ENCODE measurements at places on chromosomes 12 and 14. TPM values are rescaled to one million over a fixed set of nuclear protein-coding genes. Genes with fewer than 3 reads are reported as not detected.
A peak's percentile ranks its signal among the peaks of the same experiment; 100 is the strongest.

DNA sequence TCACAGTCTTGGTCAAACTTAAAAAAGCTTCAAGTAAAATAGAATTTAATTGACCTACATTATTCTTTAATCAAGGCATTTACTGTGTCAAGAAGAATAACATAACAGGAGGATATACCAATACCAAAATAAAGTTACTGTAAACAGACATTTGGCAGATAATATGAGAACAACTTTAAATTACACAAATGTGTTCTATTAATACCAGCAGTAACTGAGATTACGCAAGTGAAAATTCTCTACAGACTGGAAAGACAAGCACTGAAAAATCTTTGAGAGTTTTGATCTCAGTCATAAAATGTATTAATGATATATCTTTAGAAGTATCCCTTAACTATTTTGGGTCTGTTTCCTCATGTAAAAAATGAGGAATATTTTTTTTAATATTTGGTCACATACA is 169.2 kb upstream of the SOX5 start:
- DNase-seq = no peak

The CD4 gene
- not detected for total RNA-seq

The RGS6 gene
- not detected for total RNA-seq

The NT5DC3 gene
- total RNA-seq = 5.2 TPM

GRCh38 chr12:75995691-75996090 is 35.9 kb downstream of the PHLDA1 start:
- DNase-seq = no peak

The FSCB gene
- not detected for total RNA-seq

The TCL1B gene
- not detected for total RNA-seq

DNA sequence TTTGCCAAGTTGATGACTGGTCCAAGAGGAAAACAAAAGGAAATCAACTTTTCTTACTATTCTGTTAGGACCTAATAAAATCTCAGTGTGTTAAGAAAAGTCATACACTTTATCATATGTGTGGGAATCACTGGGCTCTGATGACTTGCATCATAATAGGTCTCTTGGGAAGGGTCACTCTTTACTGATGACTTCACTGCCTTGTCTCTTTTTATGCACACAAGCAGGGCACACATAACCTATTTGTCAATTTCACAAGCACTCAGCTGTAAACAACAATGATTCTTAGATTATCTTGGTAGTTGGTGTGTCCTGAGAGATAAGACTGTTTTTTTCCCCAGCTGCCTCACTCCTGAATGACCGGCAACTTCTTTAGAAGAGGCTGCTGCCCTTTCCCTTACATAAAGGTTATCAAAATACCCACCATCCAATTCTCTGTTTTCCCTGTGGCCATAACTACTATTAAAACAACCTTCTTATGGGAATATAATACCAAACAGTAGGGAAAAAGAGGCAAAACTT is 50.9 kb upstream of the INSM2 start:
- DNase-seq = no peak

- no peak for DNase-seq
Observed at GRCh38 chr14:39762576-39763401, 330.6 kb upstream of the FBXO33 start.

- DNase-seq = no peak
Observed at GRCh38 chr12:97216848-97217247, 245.8 kb upstream of the RMST start.

- DNase-seq = peak; percentile 37
Observed at GRCh38 chr14:32657081-32657480, 281.6 kb upstream of the NPAS3 start.

DNA sequence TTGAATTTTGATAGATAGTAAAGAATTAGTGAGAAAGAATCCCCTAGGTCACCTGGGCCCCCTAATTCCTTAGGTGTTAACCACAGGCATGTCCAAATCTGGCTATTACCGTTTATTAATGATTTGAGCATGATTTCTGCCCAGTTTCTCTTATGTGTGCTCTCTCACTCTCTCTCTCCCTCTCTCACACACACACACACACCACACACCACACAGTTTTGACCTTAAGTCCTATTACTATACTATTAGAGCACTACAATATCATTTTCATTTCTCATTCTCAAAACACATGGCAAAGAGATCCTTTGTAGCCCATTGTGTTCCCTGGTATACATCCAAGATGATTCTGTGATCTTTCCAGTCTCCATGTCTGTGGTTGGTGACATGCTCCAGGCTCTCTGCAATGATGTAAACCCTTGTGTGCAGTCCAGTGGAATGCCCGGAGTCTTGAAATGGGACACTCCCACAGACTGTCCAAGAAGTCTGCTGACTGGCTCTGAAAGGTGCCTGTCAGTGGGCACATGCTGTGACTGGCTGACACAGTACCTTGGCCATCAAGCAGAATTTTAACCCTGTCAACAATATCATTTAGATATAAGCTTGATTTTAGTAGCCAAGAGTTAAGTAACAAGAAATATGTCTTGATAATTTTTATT is 96.2 kb downstream of the FIGNL2 start:
- peak; percentile 95 for DNase-seq

DNA sequence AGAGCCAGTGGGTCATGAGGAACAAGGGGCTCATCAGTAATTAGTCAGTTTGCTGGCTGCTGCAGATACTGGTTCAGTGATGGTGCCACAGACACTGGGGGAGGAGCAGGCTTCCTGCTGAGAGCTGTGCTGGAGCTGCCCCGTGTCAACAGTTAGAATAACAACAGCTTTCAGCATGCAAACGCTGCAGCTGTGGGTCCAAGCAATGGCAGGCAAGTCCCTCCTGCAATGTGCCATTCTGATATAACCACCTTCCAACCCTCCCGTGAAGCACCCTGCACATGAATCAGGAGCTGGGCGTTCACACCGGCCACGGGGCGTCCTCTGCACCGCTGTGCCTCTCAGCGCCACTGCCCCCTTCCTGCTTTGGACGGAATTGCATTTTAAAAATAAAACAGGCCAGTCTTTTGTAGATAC is 258.4 kb upstream of the SFSWAP start:
- no peak for DNase-seq

DNA sequence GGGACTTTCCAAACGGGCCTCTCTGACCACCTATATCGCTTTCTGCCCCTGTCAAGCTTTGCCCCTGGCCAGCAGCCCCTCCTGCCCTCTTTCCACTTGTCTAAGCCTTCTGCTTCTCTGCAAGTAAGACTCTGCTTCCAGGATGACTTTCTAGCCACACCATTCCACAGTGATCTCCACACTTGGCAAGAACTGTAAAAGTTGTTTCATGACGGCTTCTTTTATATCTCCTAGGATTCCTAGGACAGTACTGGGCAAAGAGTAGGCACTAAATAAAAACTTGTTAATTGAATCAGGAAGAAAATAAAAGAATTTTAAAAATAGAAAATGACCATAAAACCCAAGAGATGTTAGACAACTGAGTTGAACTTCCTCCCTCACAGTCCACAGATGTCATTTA is 1.8 kb upstream of the PTPN21 start:
- DNase-seq = peak; percentile 62

- no peak for DNase-seq
Observed at GRCh38 chr14:55869397-55870049, 248.7 kb upstream of the PELI2 start.

The RPS6KA5 gene
- total RNA-seq = under 0.01 TPM

DNA sequence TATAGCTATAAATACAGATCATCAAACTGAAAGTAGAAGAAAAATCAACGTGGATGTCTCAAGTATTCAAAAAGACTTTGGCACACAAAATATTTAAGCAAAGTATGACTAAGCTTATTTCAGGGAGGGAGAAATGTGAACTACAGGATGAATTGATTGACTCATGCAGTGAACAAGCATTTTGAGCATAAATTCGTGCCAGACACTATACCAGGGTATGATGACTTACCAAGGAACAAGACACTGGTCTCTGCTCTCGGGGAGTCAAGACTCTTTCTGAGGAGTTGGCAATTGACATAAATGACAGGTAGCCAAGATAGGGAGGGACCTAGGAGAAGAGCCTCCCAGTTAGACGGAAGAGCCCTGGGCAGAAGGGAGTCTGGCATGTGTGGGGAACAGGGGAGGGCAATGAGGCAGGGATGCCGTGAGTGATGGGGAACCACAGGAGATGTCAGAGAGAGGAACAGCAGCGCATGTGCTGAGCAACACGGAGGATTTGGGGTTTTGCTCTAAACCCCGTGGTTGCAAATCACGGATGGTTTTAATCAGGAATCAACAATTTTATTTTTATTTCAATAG is 115.2 kb downstream of the TMEM132D start:
- no peak for DNase-seq

GRCh38 chr12:32148372-32148771 is 41.7 kb downstream of the BICD1 start:
- DNase-seq = peak; percentile 51

The GDF3 gene
- not detected for total RNA-seq

The LGR5 gene
- total RNA-seq = not detected

DNA sequence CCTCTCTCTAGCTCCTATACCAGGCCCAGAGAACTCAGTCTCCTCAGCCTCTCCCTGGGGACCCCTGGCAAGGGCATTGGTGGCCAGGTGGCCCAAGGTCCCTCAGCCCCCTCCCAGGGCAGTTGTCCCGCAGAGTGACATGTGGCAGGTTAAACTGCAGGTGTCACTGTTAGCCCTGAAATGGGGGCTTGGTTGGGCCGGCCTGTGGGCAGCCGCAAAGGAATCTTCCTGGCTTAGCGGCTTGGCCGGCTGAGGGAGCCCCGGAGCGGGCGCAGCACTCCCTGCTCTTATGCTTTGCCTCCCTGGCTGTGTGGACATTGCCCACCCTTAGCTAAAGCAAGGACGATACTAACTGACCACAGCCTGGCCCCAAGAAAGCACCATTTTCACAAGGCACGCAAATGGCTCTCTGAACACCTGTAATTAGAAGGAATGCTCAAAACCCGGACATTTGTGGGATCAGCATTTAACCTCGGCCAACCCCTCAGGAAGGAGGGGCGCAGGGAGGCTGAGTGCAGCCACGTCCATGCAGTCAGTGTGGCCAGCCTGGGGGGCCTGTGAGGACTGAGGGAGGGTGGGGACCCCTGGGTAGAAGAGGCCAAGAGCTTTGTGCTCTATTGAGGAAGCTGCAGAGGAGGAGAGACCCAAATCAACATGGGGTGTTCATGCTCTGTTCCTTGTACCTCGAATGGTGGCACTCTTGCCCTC is 82.2 kb downstream of the PAPOLA start:
- DNase-seq = peak; percentile 43

GRCh38 chr14:105076805-105077648 is 11.8 kb upstream of the GPR132 start:
- DNase-seq = no peak

DNA sequence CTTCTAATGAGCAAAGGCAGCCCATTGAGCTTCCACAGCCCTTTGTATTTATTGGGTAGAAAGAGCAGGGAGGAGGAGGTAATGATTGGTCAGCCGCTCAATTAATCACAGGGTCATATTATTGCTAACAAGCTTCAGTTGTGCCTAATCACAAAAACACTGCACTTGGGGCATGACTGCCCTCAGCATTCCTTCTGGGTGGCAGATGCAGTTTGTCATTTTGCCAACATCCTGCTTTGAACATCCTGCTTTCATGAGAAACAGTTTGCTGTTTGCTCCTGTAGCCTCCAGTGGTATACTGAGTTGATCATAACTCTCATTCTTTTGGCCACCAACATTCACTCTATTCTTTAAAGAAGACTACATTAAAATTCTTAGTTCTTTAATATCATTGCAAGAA is 462.9 kb upstream of the MIS18BP1 start:
- peak; percentile 1 for DNase-seq

The PLEKHD1 gene
- total RNA-seq = not detected

- no peak for DNase-seq
Observed at GRCh38 chr12:71157601-71158233, at the start of gene TSPAN8. TSPAN8 (minus strand) TSS chr12:71157999; CDS start chr12:71157678, 321 bp downstream.

DNA sequence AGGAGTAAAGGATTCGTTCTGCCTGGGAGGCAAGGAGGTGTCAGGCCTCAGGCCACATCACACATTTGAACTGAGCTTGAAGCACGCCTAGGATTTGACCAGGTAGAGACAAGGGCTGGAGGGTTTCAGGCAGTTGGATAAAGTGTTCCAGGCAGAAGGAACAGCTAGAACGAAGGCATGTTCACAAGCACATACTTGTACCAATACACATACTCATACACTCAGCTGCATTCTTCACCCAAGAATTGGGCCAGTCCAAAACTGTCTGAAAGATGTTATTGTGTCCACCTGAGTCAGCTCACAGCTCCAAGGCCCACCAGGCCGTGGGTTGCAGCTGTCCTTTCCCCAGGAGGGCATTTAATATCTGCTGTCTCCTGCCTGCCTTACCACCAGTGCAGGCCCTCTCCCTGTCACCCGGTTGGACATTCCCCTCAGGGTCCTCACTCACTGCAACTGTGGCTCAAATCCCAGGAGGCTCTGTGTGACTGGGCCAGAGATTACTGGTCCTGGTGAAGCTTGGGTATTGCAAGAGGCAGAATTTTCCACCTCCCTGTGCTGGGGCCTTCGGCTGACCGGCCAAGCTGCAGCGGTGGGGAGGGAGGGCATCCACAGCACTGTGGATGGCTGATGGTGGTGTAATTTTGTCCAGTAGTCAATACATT is 12.8 kb upstream of the AQP2 start:
- DNase-seq = no peak

- peak; percentile 22 for DNase-seq
Observed at GRCh38 chr12:131766382-131767107, 55.7 kb downstream of the SFSWAP start.

The LRCOL1 gene
- not detected for total RNA-seq

The HOXC13 gene
- not detected for total RNA-seq

- no peak for DNase-seq
Observed at GRCh38 chr12:13368431-13368830, 171.9 kb downstream of the EMP1 start.

The KERA gene
- not detected for total RNA-seq

The AGAP2 gene
- total RNA-seq = under 0.01 TPM
